CD4-positive, CD25-positive, alpha-beta regulatory T cell (primary cell): ENCODE measurements at places on chromosomes 6 and 20. TPM values are rescaled to one million over a fixed set of nuclear protein-coding genes. Genes with fewer than 3 reads are reported as not detected.

GRCh38 chr20:63624486-63624885, 2.4 kb downstream of the GMEB2 start:
- DNase-seq: no peak

DNA sequence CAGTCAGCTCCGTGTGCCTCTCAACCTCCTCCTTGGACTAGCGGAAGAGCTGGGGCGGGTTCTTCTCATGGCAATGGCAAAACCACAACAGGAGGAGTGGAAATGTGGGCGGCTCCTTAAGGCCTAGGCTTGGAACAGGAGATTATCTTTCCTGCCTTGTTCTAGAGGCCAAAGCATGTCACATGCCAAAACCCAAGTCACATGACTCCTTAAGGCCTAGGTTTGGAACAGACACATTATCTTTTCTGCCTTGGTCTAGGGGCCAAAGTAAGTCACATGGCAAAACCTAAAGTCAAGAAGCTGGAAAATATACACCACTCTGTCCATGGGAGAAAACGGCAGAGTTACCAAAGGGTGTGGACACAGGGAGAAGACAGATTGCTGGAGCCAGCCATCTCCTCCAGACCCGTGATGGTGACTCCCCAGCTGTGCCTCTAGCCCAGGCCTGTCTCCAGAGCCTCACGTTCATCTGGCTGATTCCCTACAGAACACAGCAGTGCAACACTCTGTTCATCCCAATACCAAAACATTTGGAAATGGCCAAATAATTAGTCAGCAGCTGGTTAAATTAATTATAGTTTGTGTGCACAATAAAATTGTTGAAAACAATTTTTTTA, 34.2 kb downstream of the ANKRD60 start:
- DNase-seq: no peak

The SOBP gene
- total RNA-seq: not detected

GRCh38 chr6:160426136-160426535, 78.0 kb downstream of the SLC22A3 start:
- DNase-seq: no peak

GRCh38 chr6:30818391-30818841, 65.9 kb upstream of the DDR1 start:
- no peak for DNase-seq

The PRR18 gene
- total RNA-seq: not detected

The PDYN gene
- not detected for total RNA-seq

- no peak for DNase-seq
Observed at GRCh38 chr6:139954463-139955071, 580.1 kb upstream of the CITED2 start.
